Activated CD8-positive, alpha-beta memory T cell treated with anti-CD3 and anti-CD28 coated beads, Interleukin-2, amount 50 U/mL, for 4 hours (primary cell): ENCODE measurements at places on chromosomes 11 and 22.

- no peak for DNase-seq
Measured at GRCh38 chr11:115421992-115422689, 82.1 kb downstream of the CADM1 start.

DNA sequence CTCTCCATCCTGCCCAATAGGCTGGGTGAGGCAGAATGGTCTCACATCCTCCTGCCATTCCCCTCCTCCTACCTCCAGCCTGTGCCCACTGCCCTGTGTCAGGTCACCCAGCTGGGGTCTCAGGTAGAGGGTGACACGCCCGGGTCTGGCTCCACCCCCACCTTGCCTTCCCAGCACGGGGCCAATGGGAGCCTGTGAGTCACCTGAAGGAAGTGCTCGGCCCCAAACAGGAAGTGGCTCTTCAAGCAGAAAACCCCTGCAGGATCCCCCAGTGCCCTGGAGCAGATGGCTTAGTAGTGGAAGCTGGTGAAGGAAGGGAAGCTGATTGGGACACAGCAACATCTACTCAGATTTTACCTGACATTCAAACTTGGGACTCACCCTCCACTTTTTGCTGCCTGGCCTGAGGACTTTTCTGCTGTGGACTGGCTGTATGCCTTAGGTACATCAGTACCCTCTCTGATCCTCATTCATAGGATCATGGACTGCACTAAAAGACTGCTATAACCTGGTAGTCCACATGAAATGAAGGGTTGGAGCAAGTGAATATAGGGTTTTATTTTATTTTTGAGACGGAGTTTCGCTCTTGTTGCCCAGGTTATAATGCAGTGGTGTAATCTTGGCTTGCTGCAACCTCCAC is 33.4 kb downstream of the GDPD5 start:
- peak; percentile 59 for DNase-seq

- no peak for DNase-seq
Measured at GRCh38 chr11:113242767-113243397, 71.5 kb upstream of the TTC12 start.

GRCh38 chr11:28228196-28228895 is 120.2 kb downstream of the METTL15 start:
- DNase-seq = no peak

- no peak for DNase-seq
Measured at GRCh38 chr11:83687787-83688186, 401.6 kb upstream of the CCDC90B start.

- DNase-seq = no peak
Measured at GRCh38 chr11:8386134-8386864, 122.6 kb upstream of the LMO1 start.

DNA sequence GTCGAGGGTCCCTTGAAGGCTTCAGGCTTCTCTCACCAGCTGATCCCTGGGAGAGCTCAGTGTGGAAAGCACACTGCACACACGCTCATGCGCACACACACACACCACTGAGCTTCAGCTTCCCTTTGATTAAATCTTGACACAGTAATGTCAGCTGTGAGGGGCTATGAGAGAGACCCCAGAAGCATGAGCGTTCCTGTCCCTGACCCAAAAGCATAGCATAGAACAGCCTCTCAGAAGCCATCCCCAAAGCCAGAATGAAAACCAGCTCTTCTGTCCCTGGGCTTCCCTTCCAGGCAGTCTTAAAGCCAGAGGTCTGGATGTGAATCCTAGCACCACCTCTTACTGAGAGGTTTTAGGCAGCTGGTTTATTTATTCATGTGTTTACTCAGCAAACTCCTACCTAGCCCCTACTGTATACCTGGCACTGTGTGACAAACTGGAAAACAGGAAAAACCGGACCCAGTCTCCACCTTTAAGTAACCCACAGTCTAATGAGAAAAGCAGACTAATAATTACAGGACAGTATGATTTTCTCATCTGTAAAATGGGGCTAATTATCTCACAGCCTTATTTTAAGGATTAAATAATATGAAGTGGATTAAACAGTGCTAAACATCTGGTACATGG is 15.9 kb downstream of the GALNT18 start:
- DNase-seq = no peak

DNA sequence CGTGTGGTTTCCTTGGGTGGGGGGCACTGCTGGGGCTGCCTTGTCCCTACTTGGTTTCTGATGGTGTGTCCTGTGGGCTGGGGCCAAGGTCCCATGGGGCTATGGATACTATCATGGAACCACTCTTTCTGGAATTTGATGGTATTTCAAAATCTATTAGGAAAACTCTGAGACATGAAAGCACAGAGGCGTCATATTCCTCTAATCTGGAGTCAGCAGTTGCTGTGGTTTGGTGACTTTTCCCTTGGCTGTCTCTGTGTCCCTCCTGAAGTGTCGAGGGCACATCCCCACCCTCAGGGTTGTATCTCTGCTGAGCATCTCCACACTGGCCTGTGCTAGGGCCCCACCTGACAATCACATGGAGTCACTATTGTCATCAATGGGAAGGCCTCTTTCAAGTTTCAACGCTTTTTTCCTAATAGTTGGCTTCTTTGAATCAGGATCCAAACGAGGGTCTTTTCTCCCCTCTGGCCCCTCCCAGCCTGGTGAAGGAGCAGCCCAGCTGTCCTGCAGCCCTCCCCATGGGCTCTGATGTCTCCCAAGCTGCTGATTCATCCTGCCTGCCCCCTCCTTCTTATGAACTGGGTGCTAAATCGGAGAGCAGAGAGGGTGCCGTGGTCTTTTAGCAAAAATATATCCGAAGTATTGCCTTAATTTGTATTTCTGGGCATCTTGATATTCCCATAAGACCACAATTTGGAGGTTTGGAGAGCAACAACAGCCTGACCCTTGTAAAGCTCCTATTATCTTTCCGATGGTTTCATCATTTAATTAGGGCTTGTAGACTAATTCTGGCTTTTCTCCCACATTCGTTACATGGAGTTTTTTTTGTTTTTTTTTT is 38.5 kb downstream of the MED15 start:
- DNase-seq = no peak

DNA sequence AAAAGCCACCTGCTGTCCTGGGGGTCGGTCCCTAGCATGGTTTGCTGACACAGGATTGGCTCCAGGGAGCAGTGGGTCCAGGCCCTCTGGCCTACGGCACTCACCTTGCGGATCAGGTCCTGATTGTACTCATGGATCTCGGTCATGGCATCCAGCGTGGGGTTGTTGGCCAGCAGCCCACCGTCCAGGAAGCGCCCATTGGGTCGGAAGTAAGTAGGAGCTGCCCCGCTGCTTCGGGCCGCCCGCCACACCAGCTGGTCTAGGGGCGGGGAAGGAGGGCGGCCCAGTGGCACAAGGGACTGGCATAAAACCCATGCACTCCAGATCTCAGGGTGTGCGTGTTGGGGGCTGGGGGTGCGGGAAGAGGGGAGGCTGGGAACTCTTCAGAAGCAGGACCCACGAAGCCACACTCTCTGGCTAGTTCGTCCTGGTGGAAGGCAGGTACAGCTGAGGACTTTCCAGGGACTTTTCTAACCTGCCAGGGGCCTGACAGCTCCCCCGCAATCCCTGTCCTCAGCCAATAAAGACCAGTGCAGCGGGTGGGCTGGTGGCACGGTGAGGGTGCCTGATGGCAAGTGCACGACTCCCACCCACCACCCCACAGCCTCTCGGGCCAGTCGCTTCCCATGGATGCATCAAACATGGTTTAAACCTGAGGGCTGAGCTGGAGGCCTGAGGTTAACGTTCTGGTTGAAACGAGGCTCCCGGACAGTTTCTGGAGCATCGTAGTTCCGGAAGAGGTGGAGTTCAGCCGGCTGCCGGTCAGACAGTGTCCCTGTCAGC is 5.1 kb upstream of the BAIAP2L2 start:
- no peak for DNase-seq

DNA sequence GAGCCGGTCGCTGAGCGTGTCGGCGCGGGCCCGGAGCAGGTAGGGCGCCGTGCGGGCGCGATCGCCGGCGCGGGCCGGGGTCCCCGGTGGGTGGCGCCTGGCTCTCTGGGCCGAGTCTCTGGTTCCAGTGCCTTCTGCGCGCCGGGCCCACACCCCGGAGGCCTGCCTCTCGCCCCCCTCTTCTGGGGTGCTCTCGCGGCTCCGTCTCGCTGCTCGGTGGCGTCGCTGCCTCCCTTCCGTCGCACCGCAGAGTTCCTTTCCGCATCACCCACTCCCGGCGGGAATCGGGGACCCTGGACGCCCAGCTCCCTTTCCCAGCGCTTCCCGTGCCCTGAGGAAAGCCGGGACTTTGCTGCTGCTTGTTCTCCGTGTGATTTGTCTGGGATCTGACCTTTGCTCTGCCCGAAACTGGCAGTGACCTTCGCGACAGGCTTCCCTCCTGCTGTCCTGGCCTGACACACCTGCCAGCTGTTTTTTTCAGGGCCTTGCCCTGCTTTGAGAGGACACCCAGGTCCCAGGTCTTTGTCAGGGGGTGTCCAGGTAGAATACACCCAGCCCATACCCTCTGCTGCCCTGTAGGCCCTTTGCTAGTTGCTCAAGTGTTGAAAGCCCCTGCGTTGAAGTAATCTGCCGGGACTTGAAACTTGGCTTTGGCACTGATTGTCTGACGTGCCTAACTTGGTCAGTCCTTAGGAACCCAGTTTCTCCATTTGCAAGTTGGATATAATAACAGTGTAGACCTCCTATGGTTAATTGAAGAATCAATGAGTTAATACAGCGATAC is 711 bp downstream of the FDX1 start:
- DNase-seq = peak; percentile 17

- DNase-seq = no peak
Measured at GRCh38 chr11:119318240-119319135, 1.6 kb upstream of the MCAM start.

DNA sequence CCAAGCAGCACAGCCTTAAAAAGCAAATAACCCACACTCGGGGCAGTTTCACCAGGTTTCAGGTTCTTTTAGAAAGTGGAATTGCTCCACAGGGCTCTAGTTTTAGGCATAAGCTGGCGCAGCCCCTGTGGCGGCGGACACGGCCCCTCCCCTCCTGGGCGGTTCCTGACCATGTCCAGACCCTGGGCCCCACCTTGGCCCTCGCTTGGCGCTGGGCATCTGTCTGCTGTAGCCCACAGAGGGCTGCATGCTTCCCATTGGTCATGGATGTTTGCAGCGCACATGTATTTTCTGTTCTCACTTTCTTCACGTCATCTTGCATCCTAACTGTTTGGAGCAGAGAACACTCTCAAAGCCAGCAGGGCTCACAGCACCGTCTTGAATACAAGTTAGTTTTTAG is 244.3 kb downstream of the BRD1 start:
- DNase-seq = no peak

GRCh38 chr11:32643526-32643925 is 59.9 kb downstream of the EIF3M start:
- no peak for DNase-seq

DNA sequence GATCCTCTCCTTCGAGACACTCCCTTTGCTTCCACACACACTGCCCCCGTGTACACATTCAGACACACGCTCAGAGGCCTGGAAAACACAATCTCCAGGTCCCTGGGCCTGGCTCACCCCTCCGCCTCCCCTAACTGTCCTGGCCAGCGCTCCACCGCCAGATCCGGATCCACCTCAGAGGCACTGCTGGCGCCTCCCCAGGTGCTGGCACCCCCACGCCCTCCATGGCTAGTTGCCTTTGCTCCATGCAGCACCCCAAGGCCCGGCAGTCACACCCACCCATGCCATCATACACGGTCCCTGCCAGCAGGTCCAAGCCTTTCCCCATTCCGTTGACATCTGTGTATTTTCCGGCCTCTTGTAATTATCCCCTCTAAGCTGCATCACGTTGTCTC is 11.1 kb downstream of the SPTBN2 start:
- DNase-seq = no peak

DNA sequence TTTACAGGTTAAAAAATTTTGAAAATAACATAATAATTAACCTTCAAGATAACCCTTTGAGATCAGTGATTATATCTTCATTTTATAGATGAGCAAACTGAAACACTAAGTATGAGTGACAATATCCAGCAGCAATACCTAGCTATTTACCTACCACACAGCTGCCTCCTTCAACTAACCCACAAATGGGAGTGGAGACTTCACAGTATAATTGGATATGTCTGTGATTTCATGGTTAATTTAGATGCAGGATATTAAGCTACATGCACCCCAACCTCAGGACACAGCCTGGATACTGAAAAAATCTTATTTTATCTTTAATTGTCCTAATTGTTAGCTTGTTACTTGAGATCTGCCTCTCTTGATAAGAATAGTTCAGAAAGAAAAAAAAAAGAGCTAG is 297.2 kb upstream of the ANO5 start:
- DNase-seq = no peak

- no peak for DNase-seq
Measured at GRCh38 chr11:11708256-11708655, 86.5 kb upstream of the GALNT18 start.

- no peak for DNase-seq
Measured at GRCh38 chr11:8671193-8671612, 11.3 kb downstream of the TRIM66 start.

GRCh38 chr11:91563176-91563575 is 661.4 kb upstream of the FAT3 start:
- no peak for DNase-seq

GRCh38 chr11:113105592-113105991 is 144.4 kb downstream of the NCAM1 start:
- DNase-seq = no peak

DNA sequence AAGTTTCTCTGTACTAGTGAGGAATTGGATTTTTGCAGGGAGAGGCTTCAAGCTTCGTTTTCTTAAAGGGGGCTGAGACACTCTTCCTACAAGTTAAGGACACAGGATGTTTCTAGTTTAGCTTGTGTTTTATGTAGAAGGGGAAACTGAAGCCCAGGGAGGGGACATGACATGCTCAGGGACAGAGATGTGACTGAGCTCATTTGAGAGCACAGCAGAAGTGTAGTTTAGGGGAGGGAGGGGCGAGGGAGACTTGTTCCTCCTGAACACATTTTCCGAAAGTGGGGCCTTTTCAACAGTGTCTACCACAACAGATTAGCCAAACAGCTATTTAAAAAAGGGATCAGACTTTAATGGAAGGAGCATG is 148.1 kb downstream of the FBXO7 start:
- DNase-seq = no peak

GRCh38 chr22:39574779-39575551 is 4.4 kb downstream of the CACNA1I start:
- no peak for DNase-seq

DNA sequence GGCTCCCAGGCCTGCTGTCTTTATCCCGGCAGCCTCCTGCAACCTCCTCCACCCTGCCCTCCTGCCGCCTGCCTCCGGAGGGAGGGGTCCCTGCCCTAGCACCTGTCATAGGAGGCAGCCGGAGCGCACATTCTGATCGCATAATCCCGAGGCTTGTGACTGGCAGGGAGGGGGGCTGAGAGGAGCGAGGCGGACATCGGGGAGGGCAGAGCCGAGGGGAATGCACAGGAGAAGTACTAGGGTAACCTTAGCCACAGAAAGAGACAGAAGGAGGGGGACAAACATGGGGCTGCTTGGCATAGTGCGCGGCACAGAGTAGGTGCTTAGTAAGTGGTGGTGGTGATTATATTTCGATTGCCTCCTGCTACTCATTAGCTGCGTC is 9.2 kb upstream of the ALX4 start:
- DNase-seq = no peak
